Pancreas (tissue), 10 donors: ENCODE measurements at places on chromosomes 7 and 10. TPM values are rescaled to one million over a fixed set of nuclear protein-coding genes. Genes with fewer than 3 reads are reported as not detected.
A peak's percentile ranks its signal among the peaks of the same experiment; 100 is the strongest.

Gene RASA4
- total RNA-seq: 11.5 TPM

- DNase-seq: no peak
These were observed 80.2 kb downstream of the RNF216 start for GRCh38 chr7:5701085-5701914.

GRCh38 chr10:90983914-90984549, 63.1 kb upstream of the ANKRD1 start:
- no peak for DNase-seq

- no peak for DNase-seq
These were observed 28.0 kb downstream of the LMTK2 start for GRCh38 chr7:98134420-98135228.

- no peak for DNase-seq
These were observed 22.2 kb downstream of the CADPS2 start for GRCh38 chr7:122864016-122864415.

DNA sequence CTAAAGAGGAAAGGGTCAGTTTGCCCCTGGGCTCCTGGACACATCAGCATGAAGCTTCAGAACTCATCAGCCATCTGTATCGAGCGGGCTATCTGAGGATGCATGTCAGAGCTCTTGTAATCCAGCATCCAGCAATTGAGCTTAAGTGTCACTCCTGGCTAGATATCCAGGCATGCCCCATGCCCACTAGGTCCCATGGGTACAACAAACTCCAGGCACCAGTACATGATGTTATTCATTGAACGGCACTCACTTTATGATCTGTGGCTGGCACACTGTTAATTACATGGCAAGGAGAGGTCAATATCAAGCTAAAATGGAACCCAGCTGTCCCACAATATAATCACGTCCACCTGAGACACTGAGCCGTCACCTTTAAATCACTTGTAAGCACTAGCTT, 274.2 kb downstream of the ELMO1 start:
- no peak for DNase-seq

DNA sequence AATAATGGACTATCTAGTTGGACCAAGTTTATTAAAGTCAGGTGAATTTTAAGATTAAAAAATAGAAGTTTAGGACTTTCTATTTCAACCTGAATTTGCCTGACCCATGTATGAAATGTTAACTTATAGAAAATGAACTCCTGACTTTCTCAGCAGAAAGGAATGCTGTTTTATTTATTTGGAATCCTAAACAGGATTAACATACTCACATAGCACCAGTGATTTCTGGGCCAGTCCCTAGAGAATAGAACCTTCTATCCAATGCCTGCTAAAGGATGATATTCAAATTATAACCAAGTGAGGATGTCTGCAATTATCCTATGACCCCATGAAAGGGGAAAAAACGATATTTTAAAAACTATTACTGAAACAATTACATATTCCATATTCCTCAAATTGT, 148.8 kb downstream of the CHRM2 start:
- DNase-seq: no peak

DNA sequence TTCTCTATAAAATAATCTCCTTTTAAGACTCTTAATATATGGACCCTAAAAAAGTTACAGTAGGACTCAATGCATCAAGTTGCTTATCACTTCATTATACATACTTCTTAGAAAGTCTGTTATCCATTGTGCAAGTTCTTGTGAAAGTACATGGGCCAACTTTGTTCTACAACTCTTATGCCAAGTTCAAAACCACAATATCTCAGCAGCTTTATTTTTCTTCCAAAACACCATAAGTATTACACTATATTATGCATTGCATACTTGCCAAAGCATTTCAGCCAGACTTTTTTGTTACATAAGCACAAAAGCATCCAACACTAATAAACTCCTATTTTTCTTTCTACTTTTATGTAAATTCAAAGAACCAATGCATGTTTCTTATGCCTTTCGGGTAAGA, 94.4 kb downstream of the AHR start:
- DNase-seq: no peak

- DNase-seq: peak; percentile 23
These were observed 78.8 kb downstream of the INPP5A start for GRCh38 chr10:132616170-132616995.

DNA sequence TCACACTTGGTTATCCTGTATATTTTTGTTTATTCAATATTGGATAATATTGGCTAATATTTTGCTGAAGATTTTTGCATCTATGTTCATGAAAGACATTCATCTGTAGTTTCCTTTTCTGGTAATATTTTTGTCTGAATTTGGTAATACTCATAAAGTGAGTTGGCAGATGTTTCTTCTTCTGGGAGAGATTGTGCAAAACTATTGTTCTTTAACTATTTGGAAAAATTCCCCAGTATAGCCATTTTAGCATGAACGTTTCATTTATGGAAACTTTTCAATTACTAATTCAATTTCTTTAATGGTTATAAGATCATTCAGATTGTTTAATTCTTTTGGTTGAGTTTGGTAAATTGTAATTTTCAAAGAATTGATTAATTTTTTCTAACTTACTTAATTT, 560.8 kb upstream of the FZD8 start:
- DNase-seq: no peak
